Right renal cortex interstitium (tissue), 3 donors: ENCODE measurements at places on chromosomes 6 and 20.

GRCh38 chr20:34201531-34201930 lies 39.7 kb upstream of the ASIP start:
- no peak for DNase-seq

- DNase-seq, result no peak
Measured at GRCh38 chr6:1285556-1285955, 26.3 kb upstream of the FOXQ1 start.

- DNase-seq, result no peak
Measured at GRCh38 chr20:5658912-5659345, 91.3 kb upstream of the SHLD1 start.

DNA sequence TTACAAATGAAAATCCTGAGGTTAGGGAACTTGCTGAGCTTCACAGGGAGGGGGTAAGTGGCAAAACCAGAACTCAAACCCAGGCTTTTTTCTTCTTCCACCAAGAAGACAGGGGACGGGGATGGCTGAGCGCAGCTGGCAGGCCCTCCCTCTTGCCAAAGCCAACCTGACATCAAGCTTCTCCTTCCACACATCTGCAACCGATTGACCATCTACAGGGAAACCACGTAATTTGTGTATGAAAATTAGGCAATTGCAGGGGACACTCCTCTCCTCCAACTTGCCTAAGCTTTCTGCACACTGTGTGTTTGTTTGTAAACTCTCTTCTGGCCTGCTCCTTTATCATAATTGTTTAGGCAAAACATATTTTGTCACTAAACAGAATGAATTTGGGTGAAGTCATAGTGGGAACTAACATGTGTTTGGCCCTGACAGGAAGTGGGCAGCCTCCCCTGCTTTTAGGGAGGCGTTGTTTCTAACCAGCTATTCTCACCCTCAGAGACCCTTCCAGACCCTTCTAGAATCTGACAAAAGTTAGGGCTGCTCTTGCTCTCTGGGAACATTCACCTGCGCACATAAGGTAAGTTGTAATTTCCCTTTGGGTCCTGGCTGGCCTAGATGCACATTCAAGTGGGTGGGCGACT lies 18.9 kb downstream of the ZNF831 start:
- DNase-seq, result no peak

DNA sequence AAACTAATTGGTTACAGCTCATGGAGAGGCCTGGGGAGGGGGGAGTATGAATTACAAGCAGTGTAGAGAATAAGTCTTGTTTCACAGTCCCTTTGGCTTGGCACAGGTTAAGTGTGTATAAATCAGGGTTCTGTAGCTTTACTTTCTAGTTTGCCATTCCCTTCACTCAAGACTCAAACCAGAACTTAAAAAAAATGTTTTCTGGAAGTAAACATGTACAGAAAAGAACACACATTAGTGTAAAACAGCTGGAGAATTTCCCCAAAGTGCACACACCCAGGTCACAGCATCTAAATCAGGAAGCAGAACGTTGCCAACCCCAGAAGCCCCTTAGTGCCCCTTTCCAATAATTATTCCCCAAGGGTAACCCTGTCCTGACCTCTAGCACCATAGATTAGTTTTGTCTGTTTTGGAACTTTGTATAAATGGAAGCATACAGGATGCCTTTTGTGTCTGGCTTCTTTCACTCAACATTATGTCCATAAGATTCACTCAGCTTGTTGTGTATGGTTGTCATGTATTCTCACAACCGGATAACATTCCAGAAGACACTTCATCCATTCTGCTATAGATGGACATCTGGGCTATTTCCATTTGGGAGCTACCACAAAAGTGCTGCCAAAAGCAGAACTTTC lies 33.7 kb upstream of the SCUBE3 start:
- no peak for DNase-seq

GRCh38 chr6:144277605-144278227 lies 7.4 kb upstream of the UTRN start:
- DNase-seq, result no peak

- DNase-seq, result no peak
Measured at GRCh38 chr6:155695495-155695894, 239.9 kb upstream of the NOX3 start.

- DNase-seq, result no peak
Measured at GRCh38 chr6:37608587-37608986, 89.1 kb downstream of the MDGA1 start.

- no peak for DNase-seq
Measured at GRCh38 chr6:3230256-3230882, 2.9 kb upstream of the TUBB2B start.

- DNase-seq, result no peak
Measured at GRCh38 chr6:17583811-17584210, 16.3 kb upstream of the FAM8A1 start.

- DNase-seq, result peak; percentile 50
Measured at GRCh38 chr6:25652007-25652515, at the start of gene SCGN. SCGN (plus strand) TSS chr6:25652215; CDS start chr6:25652404, 189 bp downstream.

GRCh38 chr20:54346276-54346675 lies 129.1 kb upstream of the DOK5 start:
- DNase-seq, result no peak

- no peak for DNase-seq
Measured at GRCh38 chr6:429515-430121, 38.1 kb downstream of the IRF4 start.

DNA sequence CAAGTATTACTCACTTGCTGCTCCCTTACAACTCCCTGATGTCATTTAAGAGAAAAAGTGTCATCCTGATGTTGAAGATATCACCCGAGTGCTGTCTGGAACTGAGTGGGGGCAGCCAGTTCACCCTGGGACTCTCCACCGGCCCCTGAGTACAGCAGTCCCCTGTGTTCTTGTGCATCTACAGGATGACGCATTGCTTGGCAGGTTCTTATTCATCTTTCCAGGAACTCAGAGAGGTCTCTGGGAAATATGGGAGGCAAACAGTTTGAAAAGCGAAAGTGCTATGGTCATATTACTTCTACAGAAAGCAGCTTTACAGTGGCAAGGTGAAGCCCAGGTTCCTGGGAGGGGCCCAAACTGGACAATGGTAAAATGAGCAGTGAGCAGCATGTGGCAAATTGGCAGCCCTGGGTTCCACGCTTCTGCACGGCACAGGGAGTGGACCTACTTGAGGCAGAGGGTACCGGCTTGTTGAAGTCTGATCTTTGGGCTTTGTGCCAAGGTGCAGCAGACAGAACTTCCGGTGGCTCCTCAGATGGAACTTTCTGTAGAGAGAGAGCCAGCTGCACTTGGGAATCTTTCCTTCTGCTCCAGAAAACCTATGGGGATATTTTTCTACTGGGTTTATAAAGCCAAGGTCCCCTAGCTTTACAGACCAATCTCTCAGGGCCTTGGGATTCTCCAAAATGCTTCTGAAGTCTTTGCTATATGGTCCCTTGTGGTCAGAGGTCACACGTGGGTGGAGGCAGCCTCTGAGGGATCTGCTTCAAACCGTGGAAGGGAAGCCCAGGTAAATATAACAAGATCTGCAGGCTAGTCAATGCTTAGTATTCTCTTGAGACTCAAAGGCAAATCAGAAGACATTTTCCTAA lies 128.3 kb downstream of the MAP3K7 start:
- no peak for DNase-seq

DNA sequence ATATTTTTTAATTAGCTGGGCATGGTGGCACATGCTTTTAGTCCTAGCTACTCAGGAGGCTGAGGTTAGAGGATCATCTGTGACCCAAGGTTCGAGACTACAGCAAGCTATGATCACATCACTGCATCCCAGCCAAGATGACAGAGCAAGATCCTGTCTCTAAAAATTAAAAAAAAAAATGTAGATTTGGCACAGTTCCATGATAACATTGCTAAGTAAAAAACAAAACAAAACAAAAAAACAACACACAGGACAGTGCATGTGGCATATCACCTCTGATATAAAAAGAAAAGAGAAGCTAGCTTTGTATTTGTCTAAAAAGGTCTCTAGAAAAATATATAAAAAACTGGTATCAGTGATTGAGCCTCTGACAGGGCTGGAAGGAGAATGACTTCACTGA lies 24.6 kb downstream of the RNF24 start:
- DNase-seq, result no peak

- no peak for DNase-seq
Measured at GRCh38 chr20:2697768-2698167, 5.2 kb downstream of the EBF4 start.
